ENCODE measurements at places on chromosomes 11 and 22.

GRCh38 chr11:7573193-7573557 lies 59.4 kb downstream of the PPFIBP2 start:
- DNase-seq: no peak

DNA sequence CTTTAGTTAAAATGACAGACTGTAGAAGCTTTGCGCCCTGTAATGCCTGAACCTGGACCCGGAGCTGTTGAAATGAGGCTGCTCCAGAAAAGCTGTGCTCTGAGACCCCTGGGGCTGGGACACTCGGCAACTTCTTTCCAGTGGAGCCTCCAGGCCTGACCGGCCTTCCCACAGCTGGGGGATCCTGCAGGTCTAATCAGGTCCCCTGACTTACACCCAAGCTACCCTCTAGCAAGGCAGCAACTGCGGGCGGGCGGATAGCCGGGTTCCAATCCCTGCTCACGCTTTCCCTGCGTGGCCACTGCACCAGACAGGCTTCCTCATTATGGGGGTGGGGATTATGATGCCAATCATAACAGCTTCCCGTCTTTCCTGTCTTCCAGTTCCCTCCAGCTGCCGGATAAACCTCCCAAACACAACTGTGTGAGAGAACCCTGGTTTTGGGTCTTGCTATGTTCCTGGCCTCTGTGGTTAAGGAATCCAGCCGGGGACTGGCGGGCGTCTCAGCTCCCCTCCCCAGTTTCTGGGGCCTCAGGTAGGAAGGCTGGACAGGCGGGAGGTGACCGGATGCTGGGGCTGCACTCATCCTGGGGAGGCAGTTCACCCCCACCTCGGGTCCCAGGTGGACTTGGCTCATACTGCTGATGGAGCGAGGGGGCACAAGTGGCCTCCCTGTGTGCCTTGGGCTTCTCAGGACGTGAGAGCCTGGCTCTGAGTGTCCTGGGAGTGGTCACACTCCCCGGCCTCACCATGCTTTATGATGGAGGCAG lies 38.6 kb downstream of the PARVG start:
- no peak for DNase-seq

DNA sequence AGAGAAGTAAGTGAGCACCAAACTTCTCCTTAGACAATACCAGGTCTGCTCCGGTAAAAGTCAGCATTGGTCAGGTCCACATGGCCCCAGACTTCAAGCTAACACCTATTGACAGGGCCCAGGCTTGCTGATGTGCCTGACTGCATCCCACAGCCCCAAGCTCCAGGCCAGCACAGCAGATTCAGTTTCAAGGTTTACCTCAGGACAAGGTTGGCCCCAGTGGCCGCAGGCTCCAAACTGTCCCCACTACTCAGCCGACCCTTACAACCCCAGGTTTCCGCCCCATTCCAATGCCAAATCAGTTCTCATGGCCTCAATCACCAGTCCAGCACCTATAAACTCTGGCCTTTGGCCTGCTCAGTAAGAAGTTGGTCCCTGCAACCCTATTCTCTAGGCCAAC lies 39.4 kb downstream of the OR4C6 start:
- DNase-seq: no peak

- no peak for DNase-seq
Measured at GRCh38 chr11:133692126-133692934, 153.0 kb downstream of the SPATA19 start.

GRCh38 chr11:31793264-31793663 lies 17.9 kb downstream of the PAX6 start:
- no peak for DNase-seq

DNA sequence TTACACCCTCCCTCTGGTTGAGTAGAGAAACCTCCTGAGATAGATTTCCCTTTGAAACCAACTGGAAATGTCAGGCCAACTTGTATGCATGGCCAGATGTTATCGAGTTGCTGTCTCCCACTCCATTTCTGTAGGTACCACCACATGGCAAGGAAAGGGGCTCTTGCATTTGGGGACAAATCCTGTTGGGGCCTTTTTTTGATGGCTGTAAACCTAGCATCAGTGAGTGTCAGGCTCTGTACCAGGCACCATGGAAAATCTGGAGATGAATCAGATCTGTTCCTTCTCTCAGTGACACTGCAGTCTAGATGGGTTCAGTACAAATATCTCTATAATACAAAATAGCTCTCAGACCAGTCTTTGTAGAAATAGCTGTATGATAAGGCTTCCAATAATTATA lies 58.4 kb downstream of the TRAF6 start:
- no peak for DNase-seq
